Fibroblast of skin of scalp (primary cell): ENCODE measurements at places on chromosomes 6 and 20.
A peak's percentile ranks its signal among the peaks of the same experiment; 100 is the strongest.

- DNase-seq, result no peak
Observed at GRCh38 chr20:36991703-36992102, 40.2 kb upstream of the SAMHD1 start.

DNA sequence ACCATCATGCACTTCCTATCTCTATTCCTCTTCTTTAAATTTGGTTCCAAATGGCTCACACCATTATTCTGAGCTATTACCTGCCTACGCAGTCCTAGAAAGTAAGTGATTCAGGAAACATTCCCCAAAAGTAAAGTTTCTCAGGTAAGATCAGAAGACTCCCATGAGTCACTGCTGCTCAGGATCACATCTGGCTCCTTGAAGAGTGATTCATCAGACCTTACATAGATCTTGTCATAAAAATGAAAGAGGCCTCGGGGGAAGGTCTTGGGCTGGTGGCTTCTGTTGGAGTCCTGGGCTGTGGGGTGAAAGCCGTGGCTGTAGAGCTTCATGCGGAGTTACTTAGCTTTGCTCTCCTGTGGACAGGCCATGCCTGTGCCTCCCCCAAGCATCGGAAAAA is 35.9 kb downstream of the PLG start:
- DNase-seq, result no peak

GRCh38 chr6:14094721-14095120 is 22.9 kb upstream of the CD83 start:
- DNase-seq, result no peak

DNA sequence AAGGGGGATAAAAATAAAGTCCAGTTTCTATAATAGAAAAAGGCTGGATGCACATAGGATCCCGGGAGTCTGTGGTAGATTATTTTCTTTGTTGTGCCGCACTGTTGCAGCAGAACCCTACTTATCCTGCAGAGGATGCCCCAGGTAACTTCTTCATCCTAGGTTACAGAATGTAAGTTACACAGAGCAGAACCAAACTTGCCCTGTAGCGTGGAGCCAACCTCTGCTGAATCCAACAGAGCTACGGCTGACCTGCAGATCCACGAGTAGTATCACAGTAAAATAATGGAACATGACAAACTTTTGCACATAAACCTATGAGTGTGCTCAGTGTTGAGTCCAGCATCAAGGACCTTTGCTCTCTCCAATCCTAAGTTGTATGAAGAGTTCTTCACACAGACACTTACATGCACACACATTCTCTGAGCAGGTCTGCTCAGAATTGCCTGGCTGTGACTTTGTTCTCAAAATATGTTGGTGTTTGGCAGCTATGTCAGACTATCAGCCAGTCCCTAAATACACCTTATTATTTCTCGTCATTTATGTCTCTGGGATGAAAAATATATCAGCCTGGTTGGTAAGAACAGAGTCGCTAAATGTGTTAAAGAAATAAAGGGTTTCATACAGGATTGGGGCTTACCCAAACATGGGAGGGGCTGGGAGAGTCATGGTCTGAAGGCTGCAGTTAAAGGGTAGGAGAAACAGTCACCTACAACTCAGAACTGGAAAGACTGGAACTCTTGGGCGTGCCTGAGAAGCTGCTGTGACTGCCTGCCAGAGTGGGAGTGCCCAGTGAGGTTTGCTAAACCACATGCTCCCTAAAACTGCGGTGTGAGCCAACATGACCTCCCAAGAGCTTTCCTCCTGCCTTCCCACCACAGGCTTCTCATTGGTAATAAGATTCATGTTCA is 165.1 kb upstream of the SLC24A3 start:
- no peak for DNase-seq

DNA sequence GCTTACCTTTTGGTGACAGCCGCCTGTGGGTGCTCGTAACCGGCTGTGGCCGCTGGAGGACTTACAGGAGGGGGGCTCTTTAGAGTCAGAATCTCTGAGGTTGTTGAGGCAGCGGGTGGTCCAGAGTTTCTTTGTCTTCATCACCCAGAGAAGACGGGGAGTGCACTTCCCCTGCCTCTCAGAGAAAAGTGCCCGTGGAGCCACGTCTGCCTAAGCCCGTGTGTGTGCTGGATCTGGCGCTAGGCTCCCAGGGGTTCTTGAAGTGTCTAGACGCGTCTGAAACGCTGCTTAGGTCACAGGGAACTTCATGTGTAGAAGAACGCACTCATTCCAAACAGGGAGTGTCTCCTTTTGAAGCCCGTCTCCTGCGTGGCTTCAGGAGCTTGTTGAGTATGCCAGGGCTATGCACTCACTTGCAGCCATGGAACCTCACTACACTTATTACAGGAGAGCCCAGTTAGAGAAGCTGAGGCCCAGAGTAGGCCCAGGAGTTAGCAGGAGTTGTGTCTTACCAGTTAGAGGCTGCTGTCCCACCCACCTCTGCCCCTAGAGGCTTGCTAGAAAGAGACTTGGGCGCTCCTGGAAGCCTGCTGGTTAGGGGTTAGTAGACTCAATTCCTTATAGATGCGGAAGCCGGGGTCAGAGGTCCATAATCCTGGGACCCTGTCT is 1.3 kb downstream of the LSM14B start:
- peak; percentile 30 for DNase-seq

DNA sequence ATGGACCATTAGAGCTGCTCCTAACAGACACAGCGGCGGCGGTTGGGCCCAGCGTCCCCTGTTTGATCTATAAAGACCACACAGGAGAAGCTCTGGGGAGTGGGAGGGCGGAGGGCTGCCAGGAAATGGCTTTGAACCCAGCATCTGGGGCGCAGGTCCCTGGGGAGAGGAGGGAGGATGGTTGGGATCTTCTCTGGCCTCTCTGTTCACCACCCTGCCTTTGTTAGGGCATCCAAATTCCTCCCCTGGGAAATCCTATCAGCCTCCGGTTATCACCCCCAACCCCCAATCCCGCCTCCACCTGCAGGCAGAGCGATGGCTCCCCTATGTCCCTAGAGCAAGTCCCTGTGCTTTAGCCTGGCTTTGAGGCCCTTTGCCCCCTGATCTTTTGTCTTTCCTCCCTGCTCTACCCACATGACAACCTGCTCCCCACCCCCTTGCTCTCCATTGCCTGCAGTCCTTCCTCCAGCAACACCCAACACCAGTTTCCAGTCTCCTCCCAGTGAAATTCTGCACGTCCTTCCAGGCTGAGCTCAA is 7.1 kb downstream of the XKR7 start:
- DNase-seq, result no peak

- no peak for DNase-seq
Observed at GRCh38 chr20:63032861-63033793, 26.4 kb upstream of the BHLHE23 start.

DNA sequence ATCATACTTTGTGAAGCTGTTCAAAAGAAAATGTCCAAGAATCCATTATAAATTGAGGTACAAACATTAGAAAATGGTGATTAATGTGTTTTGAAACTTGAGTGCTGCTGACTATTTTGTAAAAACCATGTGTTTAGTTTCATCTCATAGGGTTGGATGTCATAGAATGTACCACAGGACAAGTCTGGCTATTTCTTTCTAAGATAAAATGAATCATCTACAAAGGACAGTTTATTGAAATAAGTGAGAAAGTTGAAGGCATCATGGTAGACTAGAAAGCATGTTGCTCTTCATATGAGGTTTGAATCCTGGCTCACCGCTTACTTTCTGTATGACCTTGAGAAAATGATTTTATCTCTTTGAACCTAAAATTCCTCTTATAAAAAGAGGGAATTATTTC is 29.2 kb upstream of the SMAP1 start:
- DNase-seq, result no peak

DNA sequence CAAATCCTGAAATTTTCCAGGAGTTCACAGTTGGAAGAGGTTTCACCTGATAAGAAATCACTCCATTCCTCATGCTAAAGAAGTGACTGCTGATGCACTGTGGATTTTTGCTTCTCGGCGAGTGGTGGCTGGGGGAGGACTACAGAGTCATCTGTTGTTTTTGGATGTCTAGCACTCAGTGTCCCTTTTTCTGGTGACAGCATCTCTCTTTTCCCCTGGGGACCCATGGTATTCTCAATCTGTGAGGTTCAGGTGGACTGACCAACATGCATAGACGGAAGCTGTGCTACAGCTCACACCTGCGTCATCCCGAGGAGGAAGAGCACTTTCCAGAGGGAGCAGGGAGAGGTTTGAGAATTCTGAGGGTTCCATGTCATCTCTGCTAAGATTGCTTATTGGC is 42.7 kb upstream of the ZNF831 start:
- no peak for DNase-seq

- no peak for DNase-seq
Observed at GRCh38 chr6:30364591-30364990, 19.6 kb downstream of the RPP21 start.

GRCh38 chr6:70309243-70309642 is 6.4 kb upstream of the COL9A1 start:
- DNase-seq, result no peak

DNA sequence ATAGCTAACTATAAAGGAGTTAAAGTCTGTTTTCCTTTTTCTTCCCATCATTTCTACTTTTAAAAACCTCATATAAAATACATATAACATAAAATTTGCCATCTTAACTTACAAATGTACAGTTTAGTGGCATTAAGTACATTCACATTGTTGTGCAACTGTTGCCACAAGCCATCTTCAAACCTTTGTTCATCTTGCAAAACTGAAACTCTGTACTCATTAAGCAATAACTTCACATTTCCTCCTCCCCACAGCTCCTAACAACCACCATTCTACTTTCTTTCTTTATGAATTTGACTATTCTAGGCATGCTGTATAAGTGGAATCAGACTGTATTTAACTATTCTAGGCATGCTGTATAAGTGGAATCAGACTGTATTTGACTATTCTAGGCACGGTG is 4.5 kb downstream of the CCDC170 start:
- no peak for DNase-seq

- DNase-seq, result peak; percentile 76
Observed at GRCh38 chr6:19830171-19830570, 7.0 kb upstream of the ID4 start.

- peak; percentile 94 for DNase-seq
Observed at GRCh38 chr20:35307666-35308653, 15.7 kb upstream of the FAM83C start.

DNA sequence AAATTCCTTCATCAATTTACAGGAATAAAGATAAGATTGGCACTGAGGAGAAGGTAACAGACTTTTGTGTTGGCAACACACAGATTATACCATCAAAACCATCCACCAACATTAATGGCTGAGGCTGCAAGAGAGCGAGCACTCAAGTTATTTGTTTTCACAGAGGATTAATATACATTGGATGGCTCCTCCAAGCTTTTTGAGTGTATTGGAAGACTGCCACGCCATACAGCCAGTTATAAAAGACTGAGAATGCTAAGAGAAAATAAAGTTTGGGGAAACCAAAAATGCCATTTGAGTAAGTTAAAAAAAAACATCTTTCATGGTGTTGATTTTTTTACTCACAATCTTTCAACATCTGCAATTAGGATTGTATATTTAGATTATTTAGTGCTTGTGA is 973.8 kb upstream of the SLC35B3 start:
- DNase-seq, result peak; percentile 45

- no peak for DNase-seq
Observed at GRCh38 chr6:157049133-157049532, 272.0 kb downstream of the ARID1B start.

DNA sequence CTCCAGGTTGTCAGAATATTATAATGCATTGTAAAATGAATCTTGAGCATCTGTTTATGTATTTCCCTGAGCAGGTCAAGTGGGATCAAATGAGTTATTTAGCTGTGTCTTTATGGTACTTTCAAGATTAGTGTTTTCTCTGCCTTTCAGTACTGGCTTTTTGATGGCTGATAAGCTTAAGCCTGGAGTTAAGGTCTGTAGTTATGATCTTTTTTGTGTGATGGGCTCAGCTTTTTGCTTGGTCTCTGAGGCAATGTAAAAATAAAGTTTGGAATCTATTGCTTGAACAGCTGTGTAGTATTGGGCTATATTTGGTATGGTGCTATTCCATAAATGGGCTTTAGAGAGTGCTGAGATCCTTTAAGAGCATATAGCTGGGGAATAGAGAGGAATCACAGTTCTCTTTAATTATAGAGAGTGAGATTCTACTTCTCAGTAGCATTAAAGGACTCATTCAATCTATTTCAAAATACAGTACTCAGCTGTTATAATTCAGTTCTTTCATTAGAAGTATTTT is 40.7 kb downstream of the ZNF451 start:
- DNase-seq, result peak; percentile 34

GRCh38 chr6:149560736-149561135 is 5.4 kb upstream of the GINM1 start:
- DNase-seq, result no peak

- no peak for DNase-seq
Observed at GRCh38 chr6:53486679-53487078, 58.2 kb downstream of the GCLC start.

- no peak for DNase-seq
Observed at GRCh38 chr6:154234019-154234772, 122.4 kb downstream of the IPCEF1 start.

GRCh38 chr6:52390361-52390727 is 28.4 kb downstream of the PAQR8 start:
- DNase-seq, result peak; percentile 35

DNA sequence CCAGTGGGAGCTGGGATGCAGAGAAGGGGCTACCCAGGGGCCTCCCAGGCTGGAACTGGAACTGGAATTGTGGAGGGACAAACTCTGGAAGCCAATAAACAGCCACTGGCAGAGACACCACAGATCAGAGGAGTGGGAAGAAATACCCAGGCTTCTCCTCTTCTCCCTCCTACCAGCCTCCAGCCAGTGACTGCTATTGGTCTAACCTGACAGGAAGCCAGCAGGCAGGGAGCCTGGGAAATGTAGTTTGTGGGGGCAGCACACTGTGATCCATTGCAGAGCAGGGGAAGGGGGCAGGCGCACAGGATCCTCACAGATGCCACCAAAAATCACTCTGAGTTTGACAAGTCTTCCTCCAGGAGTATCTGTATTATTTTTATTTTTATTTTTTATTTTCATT is 12.1 kb upstream of the MLN start:
- DNase-seq, result peak; percentile 38

- DNase-seq, result peak; percentile 47
Observed at GRCh38 chr20:44589537-44589936, 7.2 kb downstream of the PKIG start.

- no peak for DNase-seq
Observed at GRCh38 chr6:108958900-108959770, 110.9 kb downstream of the ARMC2 start.

- no peak for DNase-seq
Observed at GRCh38 chr6:170545405-170545804, 7.7 kb downstream of the PSMB1 start.

- no peak for DNase-seq
Observed at GRCh38 chr6:26304213-26304796, 60.7 kb upstream of the BTN3A2 start.
